ENCODE measurements at places on chromosomes 3 and 15.

DNA sequence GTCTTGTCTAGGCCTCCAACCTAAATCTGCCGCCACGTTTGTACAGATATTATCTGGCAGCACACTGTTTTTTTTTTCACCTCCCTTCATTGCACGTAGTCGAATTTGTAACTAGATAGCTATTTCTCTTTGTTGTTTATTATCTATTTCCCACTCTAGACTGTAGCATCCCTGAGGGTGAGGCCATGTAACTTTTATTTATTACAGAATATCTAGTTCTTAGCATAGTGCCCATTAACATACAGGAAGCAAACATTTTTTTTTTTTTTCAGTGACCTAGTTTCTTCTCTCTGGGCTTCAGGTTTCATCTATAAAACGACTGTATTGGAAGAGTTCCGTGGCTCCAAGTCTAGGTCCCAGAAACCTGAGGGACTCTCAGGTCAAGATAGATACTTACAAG is 354.3 kb downstream of the FGF12 start:
- DNase-seq, result no peak

DNA sequence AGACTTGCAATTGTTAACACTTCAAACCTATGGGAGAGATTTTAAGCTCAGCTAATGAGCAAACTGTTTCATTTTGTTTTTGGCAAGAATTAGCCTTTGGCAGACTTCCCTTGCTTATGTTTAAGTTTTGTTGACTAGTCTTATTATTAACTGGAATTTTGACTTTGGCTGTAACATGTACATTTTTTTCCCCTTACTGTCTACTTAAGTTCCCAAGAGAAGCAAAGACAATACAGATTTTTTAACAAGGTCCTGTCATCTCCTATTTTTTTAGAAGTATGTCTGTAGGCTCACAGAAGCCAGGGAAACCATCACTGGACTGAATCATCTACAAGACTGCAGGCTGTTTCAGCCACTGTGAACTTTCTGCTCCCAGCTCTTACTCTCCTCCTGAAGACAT is 74.3 kb downstream of the DGKG start:
- no peak for DNase-seq

DNA sequence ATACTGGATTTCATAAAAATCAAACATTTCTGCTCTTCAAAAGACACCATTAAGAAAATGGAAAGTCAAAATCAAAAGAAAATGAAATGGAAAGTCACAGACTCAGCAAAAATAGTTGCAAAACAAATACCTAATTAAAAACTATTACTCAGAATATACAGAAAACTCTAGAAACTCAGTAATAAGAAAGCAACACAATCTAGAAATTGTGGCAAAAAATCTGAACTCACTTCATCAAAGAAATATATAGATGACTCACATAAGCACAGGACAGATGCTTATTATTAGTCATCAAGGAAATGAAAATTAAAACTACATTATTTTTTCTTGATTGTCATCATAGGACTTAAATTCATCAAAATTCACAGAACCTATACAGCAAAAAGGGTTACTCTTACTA is 430.0 kb downstream of the SHQ1 start:
- no peak for DNase-seq

- DNase-seq, result no peak
These were observed 101.5 kb upstream of the SATB1 start for GRCh38 chr3:18526667-18527066.

GRCh38 chr15:48609486-48609885 is 36.0 kb downstream of the FBN1 start:
- DNase-seq, result no peak

DNA sequence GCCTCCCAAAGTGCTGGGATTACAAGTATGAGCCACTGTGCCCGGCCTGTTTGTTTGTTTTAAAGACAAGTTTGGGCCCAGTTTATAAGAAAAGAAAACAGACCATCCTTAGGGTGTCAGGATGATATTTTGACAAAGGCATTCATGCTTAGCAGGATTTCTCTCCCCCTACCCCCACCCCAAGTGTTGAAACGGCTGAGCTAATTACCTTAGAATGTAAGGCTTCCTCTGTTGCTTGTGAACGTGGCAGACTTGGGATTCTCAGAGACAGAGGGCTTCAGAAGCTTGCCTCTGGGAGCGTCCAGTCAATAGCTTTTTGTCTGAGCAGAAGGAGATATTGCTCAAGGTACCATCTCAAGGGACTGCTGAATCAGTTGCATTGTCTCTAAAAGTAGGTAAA is 24.0 kb downstream of the FLNB start:
- DNase-seq, result no peak

DNA sequence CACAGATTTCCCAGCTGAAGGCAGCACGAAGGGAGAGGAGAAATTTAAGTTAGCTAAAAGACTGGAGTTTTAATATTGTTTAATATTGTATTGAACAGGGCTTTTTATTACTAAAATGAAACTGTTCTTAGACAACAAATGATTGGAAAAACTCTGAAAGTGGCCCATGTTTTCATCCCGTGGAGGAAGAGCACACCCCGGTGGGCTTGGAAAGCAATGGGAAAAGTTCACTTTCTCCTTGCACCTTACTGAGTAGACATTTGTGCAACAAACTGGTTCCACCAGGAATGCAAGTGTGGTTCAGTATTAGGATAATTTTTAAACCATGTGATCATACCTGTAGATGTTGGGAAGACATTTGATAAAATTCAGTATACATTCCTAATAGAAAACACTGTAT is 8.2 kb upstream of the ESYT3 start:
- no peak for DNase-seq

DNA sequence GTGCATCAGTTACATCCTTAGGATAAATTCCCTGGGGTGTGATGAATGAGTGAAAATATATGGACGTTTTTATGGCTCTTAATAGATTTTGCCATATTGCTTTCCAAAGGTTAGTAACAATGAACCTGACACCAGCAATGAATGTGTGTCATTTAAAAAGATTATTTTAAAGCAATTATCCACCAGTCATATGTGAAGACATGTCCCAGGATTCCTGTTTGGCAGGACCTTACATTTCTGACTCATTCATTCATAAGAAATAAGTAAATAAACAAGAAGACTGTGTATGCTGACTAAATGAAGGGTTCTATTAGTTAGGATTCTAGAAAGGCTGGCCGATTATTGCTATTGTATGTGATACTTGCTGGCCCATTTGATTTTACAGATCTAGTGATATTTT is 201.5 kb downstream of the SOX2 start:
- no peak for DNase-seq

DNA sequence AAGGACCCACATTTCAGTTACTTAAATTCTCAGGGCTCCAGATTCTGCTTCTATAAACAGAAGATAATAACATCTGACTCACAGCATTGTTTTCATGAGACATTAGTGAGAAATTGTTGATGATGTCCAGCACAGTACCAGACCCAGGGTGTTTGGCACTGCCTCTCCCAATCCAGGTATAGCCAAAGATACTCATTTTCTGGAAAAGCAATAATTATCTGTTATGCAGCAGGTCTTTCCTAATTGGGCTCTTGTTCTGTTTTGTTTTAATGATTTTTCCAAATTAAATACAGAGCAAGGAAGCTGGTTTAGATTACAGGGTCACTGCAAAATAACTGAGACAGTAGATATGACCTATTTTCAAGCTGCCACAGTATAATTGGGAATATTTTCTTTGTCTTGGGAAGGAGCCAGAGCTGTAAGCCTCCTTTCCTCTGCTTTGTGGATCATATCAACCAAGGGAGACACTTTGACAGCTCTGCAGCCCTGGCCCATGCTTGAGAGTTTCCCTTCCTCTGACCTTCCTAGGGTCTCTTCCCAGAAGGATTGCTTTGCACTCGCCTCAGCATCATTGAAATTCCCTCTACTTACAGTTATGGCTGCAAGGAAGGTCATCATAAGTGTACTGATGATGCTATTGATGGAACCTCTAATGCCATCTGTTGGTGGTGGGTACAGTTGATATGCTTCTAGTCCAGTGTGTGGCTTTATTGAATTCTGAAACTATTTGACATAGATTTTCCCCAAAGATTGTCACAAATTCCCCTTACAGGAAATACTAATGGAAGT is 522.4 kb upstream of the ADAMTS9 start:
- no peak for DNase-seq

DNA sequence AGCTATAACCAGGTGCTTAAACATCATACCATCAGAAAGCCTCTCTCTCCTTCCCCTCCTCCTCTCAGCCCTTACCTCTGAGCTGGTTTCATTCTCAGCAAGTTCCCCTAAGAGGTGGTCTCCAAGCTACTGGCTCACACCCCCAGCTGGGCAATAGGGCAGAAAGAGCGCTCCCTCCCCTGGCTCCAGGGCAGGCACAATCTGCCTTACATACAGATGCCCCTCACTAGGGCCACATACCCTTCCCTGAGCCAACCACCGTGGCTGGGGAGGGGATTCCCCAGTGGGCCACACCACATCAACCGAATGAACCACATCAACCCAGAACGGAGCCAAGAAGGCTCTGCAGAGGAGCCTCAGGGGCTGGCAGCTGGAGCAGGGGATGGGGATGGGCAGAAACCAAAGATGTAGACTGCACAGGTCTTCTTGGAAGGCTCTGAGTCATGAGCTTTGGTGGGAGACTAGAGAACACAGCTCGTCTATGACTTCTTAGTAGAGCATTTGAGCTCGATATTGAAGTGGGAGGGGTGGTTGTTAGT is 4.6 kb upstream of the FBLN2 start:
- DNase-seq, result peak; percentile 39

DNA sequence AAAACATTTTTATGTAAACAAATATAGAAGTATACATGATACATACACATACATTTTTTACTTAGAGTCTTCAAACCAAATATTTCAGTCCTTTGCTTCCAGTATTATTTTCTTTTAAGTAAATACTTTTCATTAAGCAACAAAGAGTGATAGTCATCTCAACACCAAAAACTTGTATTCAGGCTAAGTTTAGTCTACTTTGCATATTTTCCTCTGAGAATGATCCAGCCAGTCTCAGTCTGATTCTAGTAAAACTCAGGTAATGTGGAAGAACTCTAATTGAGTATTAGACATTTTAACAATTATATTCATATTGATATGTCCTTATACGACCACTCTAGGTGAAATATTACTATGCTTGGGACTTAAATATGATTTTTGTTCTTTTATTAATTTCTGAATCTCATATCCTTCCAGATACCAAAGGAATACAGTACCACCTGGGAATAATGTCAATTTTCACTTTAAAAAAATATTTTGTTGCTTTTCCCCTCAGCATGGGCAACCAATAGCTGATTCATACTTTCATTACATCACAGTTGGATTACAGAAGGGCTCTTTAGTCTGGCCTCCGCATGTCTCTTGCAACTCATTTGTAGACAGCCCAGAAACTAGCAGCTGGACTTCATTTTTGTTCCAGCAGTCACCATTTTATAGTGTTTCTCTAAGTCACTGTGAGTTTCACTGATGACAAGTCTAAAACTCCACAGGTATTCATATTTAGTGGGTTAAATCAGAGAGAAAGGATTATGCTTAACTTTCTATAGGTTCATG is 390.4 kb downstream of the ZBTB20 start:
- DNase-seq, result no peak

DNA sequence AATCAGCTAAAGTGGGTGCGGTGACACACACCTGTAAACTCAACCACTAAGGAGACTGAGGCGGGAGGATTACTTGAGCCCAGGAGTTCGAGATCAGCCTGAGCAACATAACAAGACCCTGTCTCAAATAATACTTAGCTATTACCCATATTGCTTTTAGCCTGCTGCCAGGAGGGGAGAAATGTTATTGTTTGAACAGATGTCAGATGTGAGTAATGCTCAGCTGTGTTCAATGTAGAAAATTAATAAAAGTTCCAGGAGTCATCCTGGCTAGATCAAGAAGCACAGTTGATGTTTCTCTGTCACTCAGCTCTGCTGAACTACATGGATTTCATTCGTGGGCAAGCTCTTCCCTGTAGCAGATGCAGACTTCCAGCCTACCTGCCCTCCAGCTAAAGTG is 22.2 kb downstream of the LSM3 start:
- DNase-seq, result no peak

GRCh38 chr3:126685021-126685420 is 19.0 kb upstream of the CHCHD6 start:
- no peak for DNase-seq

- no peak for DNase-seq
These were observed 378.2 kb upstream of the ALCAM start for GRCh38 chr3:104988496-104988895.

- DNase-seq, result no peak
These were observed 127.9 kb downstream of the MYRIP start for GRCh38 chr3:39937315-39937714.

GRCh38 chr3:13580256-13581023 is 31.5 kb downstream of the FBLN2 start:
- no peak for DNase-seq

GRCh38 chr3:3353153-3353552 is 173.7 kb upstream of the CRBN start:
- no peak for DNase-seq

- no peak for DNase-seq
These were observed 10.5 kb downstream of the ELP6 start for GRCh38 chr3:47503033-47503432.

DNA sequence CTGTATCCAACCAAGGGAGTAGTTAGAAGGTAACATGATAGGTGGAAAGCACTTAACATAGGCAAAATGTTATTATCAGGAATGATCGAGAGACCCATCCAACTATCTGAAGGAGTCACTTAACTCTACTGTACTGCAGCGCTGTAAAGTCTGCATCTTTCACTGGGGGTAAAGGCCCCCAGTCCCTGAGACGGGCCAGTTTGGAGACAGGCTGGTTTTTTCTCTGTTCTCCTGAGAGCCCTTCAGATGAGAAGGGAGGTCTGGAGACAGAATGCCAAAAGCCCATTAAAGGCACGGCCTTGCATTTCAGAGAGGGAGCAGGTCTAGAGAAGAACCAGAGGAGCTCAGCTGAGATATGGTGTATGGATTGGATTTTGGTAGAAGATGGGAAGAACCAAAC is 71.3 kb upstream of the CGNL1 start:
- no peak for DNase-seq

DNA sequence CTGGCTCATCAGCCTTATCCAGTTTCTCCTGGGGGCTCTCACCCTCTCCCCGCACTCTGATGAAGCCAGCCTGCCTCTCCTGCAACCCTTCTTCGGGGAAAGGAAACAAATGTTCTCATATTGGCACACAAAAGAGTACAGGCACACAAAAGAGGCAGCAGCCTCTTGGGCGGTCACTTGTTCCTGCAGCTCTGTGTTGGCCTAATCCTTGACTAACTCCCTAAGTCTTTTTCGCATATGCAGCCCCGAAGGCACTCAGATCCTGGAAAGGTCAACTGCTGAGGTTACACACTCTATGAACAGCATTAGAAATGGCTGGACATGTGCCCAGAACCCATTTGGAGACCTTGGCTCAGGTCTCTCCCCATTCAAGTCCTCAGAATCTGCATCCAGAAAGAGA is 7.4 kb upstream of the CAMP start:
- DNase-seq, result no peak

GRCh38 chr3:39548282-39548681 is 80.8 kb downstream of the MOBP start:
- no peak for DNase-seq

- peak; percentile 47 for DNase-seq
These were observed 1.5 kb upstream of the LIMD1 start for GRCh38 chr3:45592830-45593707.

DNA sequence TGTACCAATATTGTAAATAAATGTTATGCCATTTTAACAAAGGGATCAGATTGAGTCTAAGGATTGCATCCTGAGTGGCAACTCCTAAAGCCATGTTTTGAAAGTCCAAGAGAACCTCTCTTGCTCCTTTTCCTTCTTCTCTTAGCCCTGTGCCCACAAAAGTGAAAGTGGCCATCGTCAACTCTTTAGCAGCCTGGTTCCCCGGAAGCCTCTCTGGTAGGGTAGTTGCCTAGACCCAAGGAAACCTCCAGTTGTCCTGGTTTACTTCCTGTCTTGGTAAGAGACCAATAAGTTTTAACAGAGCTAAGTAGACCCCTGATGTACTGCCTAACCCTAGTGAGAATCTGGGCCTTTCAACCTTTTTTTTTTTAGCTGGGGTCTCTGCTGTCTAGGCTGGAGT is 10.2 kb upstream of the ITPKA start:
- DNase-seq, result no peak
